ENCODE measurements at places on chromosomes 3 and 15.

GRCh38 chr3:107085261-107085660, 292.0 kb upstream of the CCDC54 start:
- no peak for DNase-seq

DNA sequence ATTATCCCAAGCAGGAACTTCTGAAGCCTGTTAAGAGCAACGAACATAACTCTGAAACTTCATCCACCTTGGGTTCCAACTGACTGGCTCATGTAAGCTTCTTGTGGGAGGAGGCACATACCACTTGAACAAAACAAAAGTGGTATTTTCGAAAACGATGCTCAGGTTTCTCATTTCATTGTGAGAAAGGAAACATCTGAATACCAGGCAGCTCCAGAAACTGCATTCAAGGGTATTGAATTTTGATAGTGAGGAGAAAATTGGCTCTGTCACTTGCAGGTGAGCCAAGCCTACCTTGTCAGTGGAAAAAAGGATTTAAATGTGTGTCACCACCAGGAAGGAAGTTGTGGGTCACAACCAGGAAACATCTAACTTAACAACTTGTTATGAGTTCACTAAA, 218.1 kb upstream of the SATB1 start:
- DNase-seq, result no peak

- no peak for DNase-seq
Measured at GRCh38 chr3:42652611-42653302, 740 bp upstream of the ZBTB47 start.

DNA sequence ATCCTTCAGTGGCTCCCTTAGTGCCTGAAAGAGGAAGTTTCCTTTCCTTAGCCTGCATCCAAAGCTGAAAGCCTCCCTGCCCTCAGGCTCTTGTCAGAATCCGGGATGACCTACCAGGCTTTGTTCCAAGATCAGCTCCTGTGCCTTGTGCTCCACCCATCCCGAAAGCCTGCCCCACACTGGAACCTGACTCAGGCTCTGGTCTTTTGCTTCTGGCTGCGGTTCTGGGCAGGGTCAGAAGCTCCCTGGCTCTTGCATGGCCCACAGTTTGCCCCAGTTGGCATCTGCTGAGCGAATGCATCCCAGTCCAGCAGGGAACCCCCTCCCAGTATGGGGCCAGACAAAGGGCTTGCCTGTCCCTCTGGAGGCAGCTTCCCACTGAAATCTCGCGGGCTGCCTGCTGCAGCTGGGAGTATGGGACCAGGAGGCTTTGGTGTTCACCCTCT, 25.9 kb upstream of the KIF23 start:
- no peak for DNase-seq

DNA sequence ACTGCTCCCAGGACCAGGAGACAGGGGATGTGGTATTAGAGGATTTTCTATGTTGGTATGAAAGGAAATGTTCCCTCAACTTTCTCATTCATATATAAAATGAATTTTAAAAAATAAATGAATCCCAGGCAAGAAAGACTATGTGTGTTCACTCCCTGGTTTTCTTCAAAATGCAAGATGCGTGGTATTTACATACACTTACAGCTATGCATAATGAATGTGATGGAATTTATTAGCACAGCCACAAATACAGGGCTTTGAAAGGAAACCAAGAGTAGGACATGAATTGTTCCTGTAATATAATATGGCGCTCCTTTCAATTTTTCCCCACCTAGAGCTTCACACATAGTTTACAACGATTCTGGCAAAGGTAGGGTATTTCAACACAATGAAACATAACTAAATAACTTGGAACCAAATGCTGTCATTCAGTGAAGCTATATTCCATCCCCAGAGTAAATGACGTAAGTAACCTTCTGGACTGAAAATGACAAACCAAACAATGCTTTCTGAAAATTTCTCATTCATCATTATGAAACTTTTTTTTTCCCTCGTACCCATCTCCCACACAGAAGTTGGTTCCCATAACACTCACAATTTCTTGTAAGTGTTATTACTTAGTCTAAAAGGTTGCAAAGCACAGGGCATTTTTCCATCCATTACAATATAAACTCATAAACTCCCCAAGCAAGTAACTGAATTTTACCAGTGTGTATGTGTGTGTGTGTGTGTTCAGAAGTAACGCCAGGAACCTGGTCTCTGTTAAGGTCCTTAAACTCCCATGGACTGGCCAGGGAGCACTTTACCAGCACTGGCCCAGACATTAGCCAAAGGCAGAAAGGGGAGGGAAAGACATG, 41.8 kb downstream of the CBLB start:
- DNase-seq, result no peak

GRCh38 chr15:96524676-96525417, 194.3 kb downstream of the NR2F2 start:
- DNase-seq, result no peak

GRCh38 chr3:98095882-98096281, 8.9 kb downstream of the OR5AC2 start:
- no peak for DNase-seq

DNA sequence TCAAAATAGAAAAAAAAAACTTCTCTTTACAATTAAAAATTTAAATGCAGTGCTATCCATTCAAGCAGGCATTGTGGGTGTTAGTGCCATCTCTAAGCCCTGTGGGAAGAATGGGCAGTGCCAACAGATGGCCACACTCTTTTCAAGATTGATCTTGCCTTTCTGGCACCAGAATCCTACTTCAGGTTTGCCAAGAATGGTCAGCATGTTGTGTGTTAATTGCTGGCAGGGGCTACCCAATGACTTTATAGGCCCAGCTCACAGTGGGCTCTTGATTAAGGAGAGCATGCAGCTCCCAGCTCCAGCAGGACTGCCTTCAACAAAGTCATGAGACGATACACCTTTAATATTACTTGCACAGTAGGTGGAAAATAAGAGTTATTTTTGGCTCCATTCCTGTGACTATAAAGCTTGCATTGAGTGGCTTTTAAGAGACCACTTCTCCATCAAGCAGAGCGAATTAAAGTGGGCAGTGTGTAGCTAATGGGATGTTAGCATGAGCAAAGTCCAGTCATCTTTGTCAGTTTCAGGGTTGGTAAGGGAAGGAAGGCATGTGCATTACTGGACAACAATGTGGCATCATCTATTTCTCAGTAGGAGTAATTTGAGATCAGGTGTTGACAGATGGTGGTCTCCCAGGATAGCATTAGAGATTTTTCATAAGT, 476.8 kb downstream of the C3orf38 start:
- DNase-seq, result no peak

- no peak for DNase-seq
Measured at GRCh38 chr3:128078322-128078721, 26.1 kb downstream of the SEC61A1 start.
